PC-9 (cell line): ENCODE measurements at places on chromosomes 1 and 21.

GRCh38 chr1:9784508-9785133 lies 39.1 kb downstream of the CLSTN1 start:
- DNase-seq: peak; percentile 37

GRCh38 chr1:205502992-205503391 lies 1.5 kb upstream of the CDK18 start:
- no peak for DNase-seq

- no peak for DNase-seq
Measured at GRCh38 chr1:220182656-220183055, 88.7 kb downstream of the IARS2 start.

DNA sequence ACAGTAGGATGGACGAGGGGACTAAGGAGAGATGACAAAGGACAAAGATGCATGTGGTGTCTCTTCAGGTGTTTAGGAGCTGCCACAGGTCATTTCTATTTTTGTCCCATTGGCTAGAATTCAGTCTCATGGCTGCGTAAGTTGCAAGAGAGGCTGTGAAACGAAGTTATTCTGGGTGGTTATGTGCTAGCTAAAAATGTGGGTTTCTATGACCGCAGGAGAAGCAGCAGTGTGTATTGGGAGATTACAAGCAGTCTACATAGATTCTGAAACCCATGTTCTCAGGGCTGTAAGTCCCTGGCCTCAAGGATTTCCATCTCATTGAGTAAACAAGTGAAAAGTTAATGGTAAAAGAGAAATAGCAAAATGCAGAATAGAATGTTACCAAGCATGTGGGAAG lies 110.7 kb downstream of the SPATA46 start:
- no peak for DNase-seq

GRCh38 chr1:244863491-244864252 lies 671 bp downstream of the HNRNPU start:
- no peak for DNase-seq

GRCh38 chr1:235938709-235939479 lies 72.2 kb upstream of the LYST start:
- DNase-seq: no peak

DNA sequence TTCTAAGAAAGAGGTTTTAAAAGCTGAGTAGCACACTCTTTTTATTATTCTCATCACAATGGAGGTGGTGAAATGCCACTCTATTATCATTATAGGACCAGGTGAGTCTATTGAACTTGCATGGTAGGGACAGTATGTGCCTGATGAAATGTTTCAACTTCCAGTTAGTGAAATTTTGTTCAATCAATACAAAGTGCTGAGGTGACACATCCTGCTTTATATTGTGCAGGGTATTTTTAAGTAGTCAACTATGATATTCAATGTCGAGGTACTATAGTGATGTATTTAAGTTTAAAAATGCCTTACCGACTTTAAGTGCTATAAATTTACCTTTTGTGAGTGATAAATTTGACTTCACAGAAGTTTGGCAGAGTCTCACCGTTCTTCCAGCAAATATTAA lies 284.7 kb upstream of the BRINP3 start:
- DNase-seq: no peak

- DNase-seq: no peak
Measured at GRCh38 chr1:230381049-230381467, 45.1 kb downstream of the PGBD5 start.

GRCh38 chr1:204633665-204634064 lies 51.9 kb downstream of the LRRN2 start:
- DNase-seq: no peak

- DNase-seq: no peak
Measured at GRCh38 chr1:63108206-63108605, 214.2 kb upstream of the FOXD3 start.

GRCh38 chr1:1073743-1074587 lies at the start of gene RNF223:
TSS of gene RNF223 (minus strand) at chr1:1074306. CDS start at chr1:1072566, 1,740 bp downstream.
- peak; percentile 98 for DNase-seq

- no peak for DNase-seq
Measured at GRCh38 chr21:34335316-34335715, 28.5 kb upstream of the KCNE2 start.
